H9 (cell line): ENCODE measurements at places on chromosomes 16 and 17. TPM values are rescaled to one million over a fixed set of nuclear protein-coding genes. Genes with fewer than 3 reads are reported as not detected.

The PRSS33 gene
- total RNA-seq, result not detected in 2 replicates

The NEURL4 gene
- total RNA-seq, result 54.8 and 55.4 TPM in 2 replicates

The ABCA8 gene
- not detected in 2 replicates for total RNA-seq

The GRN gene
- total RNA-seq, result 127 and 130 TPM in 2 replicates

The NTN1 gene
- 1.2 and 1.3 TPM in 2 replicates for total RNA-seq

DNA sequence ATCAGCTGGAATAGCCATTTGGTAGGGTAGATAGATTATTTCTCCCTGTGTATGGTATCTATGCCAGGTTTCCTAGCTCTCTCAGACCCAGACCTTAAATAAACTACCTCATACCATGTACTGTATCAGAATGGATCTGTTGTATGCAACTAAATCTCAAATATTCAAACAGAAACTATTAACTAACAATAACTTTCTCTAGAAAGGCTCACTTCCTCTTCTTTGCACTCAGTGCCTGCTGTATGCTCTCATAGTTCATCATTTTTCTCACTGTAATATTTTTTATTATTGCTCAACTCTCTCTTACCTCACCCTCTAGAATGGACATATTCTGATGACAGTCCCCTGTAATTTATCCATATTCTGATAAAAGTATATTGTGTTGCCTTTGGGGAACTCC lies 182.4 kb downstream of the TOX3 start:
- no peaks in the 10 kb centered on the region for H3K4me1 ChIP-seq
- H3K36me3 ChIP-seq, result no peaks in the 10 kb centered on the region
- H3K4me3 ChIP-seq, result no peak overlapping the region
- H3K27ac ChIP-seq, result no peak overlapping the region
- DNase-seq, result no peak

DNA sequence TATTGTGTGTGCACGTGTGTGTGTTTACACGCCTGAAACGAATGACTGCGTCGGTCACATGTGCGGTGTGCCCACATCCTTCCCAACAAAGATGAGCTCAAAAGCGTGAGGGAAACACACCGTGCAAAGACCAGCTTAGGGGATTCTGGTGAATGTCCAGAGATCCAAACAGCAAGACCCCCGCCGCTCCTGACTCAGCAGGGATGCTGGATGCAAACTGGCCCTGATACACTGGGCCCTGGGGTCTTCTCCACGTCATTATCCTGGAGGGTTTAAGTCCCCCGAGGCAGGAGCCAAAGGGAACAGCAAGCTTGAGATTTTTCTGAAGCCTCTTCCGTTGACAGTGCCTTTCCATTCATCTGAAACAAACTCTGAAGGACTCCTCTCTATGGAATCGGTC lies 59.2 kb downstream of the TBC1D16 start:
- DNase-seq, result peak; percentile 25
- H3K27ac ChIP-seq, result no peak overlapping the region
- H3K27me3 ChIP-seq, result no peaks in the 10 kb centered on the region
- H3K4me1 ChIP-seq, result no peaks in the 10 kb centered on the region
- peaks cover 8% of the 10 kb centered on the region for H3K36me3 ChIP-seq

DNA sequence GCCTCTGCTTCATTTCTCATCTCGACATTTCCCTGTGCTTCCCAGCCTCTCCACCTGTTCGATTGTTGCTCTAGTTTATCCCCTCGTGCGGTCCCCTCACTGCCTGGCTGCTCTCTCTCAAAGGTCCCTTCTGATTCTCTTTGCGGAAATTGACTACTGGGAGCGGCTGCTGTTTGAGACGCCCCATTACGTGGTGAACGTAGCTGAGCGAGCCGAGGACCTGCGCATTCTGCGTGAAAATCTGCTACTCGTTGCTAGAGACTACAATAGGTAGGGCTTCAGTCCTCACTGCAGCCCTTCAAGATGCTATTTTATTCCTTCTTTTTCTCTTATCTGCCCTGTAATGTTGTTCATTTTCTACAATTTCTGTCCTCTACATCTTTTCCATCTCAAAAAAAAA lies 39.4 kb downstream of the DNAH2 start:
- H3K4me1 ChIP-seq, result no peaks in the 10 kb centered on the region
- H3K36me3 ChIP-seq, result no peaks in the 10 kb centered on the region
- H3K4me3 ChIP-seq, result no peak overlapping the region

- no peaks in the 10 kb centered on the region; the same call in 1 of the 2 replicates for H3K4me1 ChIP-seq
- H3K27ac ChIP-seq, result no peak overlapping the region
- H3K36me3 ChIP-seq, result peaks cover 3% of the 10 kb centered on the region; the same call in 1 of the 3 replicates
- no peak for DNase-seq
- H3K27me3 ChIP-seq, result peaks cover 10% of the 10 kb centered on the region; the same call in 1 of the 2 replicates
- H3K4me3 ChIP-seq, result no peak overlapping the region
Measured at GRCh38 chr17:39170109-39170508, 4.1 kb upstream of the ARL5C start.

- no peaks in the 10 kb centered on the region; the same call in 1 of the 2 replicates for H3K4me1 ChIP-seq
- no peak for DNase-seq
- H3K27ac ChIP-seq, result no peak overlapping the region
- no peak overlapping the region; the same call in 2 of the 3 replicates for H3K4me3 ChIP-seq
- H3K36me3 ChIP-seq, result peaks cover 17% of the 10 kb centered on the region
Measured at GRCh38 chr17:44093231-44093900, 22.8 kb downstream of the G6PC3 start.

DNA sequence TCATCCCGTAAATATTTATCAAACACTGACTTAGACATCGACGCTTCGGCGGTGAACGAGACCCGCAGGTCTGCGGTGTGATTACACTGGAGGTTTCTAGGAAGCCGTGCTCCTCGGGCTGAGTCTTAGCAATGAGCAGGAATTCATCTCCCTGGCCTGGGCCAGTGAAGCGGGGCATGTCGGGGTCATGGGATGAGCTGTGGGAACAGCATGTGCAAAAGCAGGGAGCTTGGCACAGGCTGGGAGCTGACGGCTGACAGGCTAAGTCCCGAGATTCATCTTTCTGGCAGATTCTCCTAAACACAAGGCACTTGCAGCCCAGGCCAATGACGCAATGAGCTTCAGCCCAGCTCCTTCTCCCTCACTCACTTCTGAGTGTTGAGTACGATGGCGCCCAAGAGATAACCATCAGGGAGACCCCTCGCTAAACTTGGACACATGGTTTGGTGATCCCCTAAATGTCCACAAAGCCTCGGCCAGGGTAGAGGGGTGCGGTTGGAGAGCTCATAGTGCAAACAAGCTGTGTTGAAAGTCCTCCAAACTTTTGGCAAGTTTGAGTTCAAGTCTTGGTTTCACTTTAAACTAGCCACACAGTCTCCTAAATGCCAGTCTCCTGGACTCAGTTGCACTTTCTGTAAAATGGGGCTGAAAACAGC lies 12.8 kb downstream of the CRISPLD2 start:
- H3K27ac ChIP-seq, result no peak overlapping the region
- no peaks in the 10 kb centered on the region for H3K4me1 ChIP-seq
- no peak for DNase-seq
- H3K4me3 ChIP-seq, result no peak overlapping the region
- no peaks in the 10 kb centered on the region for H3K36me3 ChIP-seq

- H3K27ac ChIP-seq, result no peak overlapping the region
- H3K4me3 ChIP-seq, result no peak overlapping the region
- no peak for DNase-seq
- no peaks in the 10 kb centered on the region for H3K4me1 ChIP-seq
- no peaks in the 10 kb centered on the region for H3K27me3 ChIP-seq
Measured at GRCh38 chr16:46920402-46921068, 36.4 kb downstream of the GPT2 start.

DNA sequence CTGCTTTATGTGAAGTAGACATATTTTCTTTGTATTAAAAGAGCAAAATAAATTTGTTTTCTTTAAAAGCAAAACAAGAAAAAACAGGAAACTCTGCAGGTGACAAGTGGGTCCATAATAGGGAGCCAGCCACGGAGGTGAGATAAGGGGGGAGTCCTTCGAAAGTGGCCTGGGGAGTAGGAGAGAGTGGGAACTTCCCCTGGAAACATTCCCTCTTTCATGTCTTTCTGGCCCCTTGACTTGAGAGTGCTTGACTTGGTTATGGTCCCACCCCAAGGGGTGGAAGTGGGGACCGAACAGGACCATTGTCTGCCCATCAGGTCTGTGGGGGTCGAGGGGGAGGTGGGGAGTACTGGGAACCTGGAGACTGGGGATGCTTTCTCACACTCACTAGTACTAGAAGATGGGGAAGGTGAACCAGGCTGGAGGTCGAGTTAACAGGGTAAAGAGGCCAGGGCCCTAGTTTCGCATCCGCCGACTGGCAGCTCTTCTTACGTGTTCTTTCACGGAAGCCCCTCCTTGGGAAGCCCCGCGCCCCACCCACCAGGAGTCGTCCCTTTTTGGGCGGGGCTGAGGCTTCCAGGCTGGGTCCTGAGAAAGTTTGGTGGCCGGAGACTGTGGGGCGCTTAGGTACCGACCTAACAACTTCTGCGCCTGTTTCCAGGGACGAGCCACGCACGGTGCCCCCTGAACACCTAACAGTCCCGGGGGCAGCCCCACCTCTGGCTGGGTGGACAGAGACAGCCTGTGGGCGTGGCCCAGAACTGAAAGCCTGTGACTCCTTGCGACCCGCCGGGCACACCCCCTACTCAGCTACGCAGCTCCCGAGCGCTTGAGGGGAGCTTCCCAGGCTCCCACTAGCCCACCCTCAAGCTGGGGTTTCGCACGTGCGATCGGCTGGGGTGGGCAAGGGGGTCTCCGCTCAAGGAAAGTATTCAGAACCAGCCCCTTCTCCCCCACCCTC lies 790 bp downstream of the TRADD start:
- no peaks in the 10 kb centered on the region for H3K36me3 ChIP-seq
- H3K4me3 ChIP-seq, result peak overlapping the region; percentile 79
- peak; percentile 61 for DNase-seq

DNA sequence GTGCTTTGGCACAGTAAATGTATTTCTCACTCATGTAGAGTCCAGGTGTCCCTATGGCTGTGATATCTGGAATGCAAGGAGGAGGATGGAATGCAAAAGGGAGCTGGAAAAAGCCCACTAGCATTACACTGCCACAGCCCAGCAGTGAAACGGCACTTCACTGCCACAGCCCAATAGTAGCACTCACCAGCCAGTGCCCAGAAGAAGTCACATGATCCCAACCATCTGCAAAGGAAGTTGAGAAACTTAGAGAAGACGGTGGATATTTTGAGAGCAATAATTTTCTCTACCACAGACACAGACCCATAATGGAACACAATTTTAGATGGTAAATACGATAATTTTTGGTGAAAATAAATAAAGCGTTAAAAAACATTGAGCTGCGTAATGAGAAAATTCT lies 51.8 kb downstream of the C16orf82 start:
- no peaks in the 10 kb centered on the region for H3K4me1 ChIP-seq
- DNase-seq, result no peak
- peaks cover 6% of the 10 kb centered on the region; the same call in 1 of the 2 replicates for H3K36me3 ChIP-seq

- H3K36me3 ChIP-seq, result no peaks in the 10 kb centered on the region
- H3K27me3 ChIP-seq, result no peaks in the 10 kb centered on the region
- no peaks in the 10 kb centered on the region for H3K4me1 ChIP-seq
- H3K27ac ChIP-seq, result no peak overlapping the region
- DNase-seq, result peak; percentile 48
- H3K4me3 ChIP-seq, result no peak overlapping the region
Measured at GRCh38 chr16:29315916-29316517, 90.5 kb downstream of the NPIPB11 start.
